ENCODE measurements at places on chromosomes 1 and 21.

- DNase-seq: peak; percentile 51
Measured at GRCh38 chr1:244273845-244274619, 177.7 kb downstream of the ADSS2 start.

DNA sequence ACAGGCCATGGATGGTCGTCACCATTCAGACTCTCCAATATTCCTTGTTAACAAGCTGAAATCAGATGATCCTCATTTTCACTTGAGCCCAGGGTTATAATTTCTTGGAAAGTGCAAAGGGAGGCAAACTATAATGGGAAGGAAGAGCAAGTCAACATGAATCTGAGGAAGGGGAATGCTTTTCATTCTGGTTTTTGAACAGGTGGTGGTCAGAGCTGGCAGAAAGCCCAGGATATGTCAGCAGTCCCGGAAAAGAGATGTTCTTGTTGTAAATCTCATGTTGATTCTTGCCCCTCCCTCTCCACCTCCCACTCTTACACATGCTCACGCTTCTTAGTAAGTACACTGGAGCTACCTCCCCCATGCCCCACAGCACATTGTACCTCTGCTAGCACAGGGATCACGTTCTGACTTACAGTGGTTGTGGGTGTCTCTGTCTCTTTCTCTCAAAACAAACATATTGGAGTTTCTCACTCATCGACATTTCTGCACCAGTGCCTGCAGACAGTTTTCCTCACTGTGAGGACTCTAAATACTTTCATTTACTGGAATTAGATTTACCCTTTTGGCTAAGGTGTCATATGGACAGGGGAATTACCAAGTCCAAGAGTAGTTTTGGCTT lies 77.6 kb downstream of the XCL2 start:
- peak; percentile 25 for DNase-seq

- no peak for DNase-seq
Measured at GRCh38 chr1:91427741-91428140, 23.1 kb upstream of the HFM1 start.

- DNase-seq: no peak
Measured at GRCh38 chr1:160621633-160622413, 25.0 kb downstream of the SLAMF1 start.

- DNase-seq: no peak
Measured at GRCh38 chr1:227774051-227774731, 39.0 kb downstream of the SNAP47 start.

- DNase-seq: no peak
Measured at GRCh38 chr1:109771712-109772657, 8.3 kb upstream of the EPS8L3 start.

- DNase-seq: no peak
Measured at GRCh38 chr1:29577512-29577911, 341.2 kb downstream of the PTPRU start.

DNA sequence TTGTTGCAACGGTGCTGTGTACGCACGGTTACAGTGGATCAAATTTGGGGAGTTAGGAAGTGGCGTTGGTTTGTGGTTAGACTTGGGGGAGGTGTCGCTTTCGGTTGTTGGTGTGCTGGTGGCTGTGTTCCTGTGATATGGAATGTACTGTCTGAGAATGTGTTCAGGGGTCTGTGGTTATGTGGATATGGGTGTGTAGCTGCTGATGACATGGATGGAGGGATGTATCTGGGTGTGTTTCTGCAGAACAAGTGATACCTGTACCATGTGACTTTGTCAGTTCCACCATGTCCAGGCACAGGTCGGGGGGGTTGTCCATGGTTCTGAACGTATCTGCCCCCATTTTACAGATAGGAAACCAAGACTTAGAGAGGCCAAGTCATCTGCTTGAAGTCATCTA lies 22.7 kb downstream of the PAX7 start:
- no peak for DNase-seq

- DNase-seq: no peak
Measured at GRCh38 chr1:172588296-172589291, 55.6 kb downstream of the SUCO start.

DNA sequence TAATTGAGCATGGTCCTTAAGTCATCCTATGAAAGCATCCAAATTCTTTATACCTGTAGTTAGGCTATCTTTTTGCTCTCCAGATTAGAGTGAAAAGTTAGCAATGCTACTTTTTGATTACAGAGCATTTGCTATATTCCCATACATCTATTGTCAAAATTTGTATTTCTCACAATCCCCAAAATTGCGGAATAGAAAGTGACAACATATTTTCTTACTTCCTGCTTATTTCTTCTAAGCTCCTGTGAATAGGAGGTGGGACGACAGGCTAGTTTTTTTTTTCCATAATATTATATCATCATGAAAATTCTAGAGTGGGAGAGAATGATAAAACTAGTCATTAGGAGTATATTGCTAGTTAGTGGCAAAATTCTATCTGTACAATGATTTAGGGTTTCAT lies 264.0 kb upstream of the DPYD start:
- DNase-seq: no peak

DNA sequence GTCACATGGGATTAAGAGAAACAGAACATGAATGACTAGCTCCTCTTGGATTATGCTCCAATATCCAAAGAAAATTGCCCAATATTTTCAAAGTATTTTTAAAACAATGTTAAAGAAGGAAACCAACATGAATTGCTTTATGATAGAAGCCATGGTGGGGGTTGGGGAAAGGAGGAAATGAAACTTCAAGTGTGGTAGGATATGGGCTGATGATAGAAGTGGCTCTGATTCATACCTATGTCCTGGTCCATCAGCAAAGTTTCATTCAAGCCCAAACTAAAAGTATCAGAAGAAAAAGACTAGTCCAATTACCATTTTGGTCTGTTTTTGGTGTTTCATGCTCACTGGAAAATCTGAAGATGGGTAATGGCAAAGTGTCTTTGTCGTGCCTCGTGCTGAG lies 104.2 kb upstream of the PROX1 start:
- no peak for DNase-seq

GRCh38 chr1:8092657-8093056 lies 66.5 kb upstream of the ERRFI1 start:
- no peak for DNase-seq

DNA sequence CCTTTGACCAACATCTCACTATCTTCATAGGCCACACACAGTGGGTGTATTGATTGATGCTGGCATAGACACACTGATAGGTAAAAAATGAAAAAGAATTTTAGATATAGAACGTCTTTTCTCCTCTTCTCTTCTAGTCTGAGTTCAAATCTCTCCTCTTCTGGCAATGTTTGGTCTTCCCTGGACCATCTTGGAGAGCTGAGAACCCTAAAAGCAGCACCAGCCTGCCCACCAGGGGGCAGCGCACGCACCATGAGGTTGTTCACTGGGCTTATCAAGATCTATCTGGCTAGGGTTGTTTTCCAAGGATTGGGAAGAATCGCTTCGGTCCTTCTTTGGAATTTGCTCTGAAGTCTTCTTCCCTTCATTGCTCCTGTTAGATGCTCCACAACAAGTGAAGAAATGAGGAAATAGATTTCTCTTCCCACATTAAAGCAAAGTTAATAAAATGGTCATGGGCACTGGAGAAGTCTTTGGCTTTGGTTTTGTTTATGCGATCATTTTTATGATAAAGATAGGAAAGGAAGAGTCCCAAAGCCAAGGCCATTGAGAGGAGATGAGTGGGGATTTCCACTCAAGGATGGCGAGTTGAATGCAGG lies 104.0 kb upstream of the OLIG2 start:
- DNase-seq: peak; percentile 32

- peak; percentile 45 for DNase-seq
Measured at GRCh38 chr1:147168626-147169058, 3.6 kb downstream of the PRKAB2 start.

GRCh38 chr1:184270556-184270955 lies 116.3 kb upstream of the C1orf21 start:
- DNase-seq: no peak

- DNase-seq: no peak
Measured at GRCh38 chr1:176576670-176577069, 113.7 kb downstream of the PAPPA2 start.

DNA sequence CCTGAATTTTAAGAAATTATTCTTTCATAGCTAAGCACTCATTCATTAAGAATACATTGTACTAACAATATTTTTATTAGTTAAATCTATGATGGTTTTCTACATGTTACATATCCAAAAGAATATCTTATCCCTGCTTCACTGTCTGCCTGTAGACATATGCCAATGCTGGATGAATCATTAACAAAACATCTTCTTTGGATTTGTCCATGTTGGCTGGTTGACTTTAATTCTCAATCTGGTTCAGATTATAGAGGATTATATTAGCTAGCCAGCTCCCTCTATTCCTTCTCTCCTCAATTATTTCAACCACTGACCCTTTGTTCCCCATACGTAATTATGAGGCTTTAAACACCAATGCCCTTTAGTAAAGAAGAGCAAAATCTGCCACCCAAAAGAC lies 138.9 kb upstream of the DMRTA2 start:
- DNase-seq: no peak

DNA sequence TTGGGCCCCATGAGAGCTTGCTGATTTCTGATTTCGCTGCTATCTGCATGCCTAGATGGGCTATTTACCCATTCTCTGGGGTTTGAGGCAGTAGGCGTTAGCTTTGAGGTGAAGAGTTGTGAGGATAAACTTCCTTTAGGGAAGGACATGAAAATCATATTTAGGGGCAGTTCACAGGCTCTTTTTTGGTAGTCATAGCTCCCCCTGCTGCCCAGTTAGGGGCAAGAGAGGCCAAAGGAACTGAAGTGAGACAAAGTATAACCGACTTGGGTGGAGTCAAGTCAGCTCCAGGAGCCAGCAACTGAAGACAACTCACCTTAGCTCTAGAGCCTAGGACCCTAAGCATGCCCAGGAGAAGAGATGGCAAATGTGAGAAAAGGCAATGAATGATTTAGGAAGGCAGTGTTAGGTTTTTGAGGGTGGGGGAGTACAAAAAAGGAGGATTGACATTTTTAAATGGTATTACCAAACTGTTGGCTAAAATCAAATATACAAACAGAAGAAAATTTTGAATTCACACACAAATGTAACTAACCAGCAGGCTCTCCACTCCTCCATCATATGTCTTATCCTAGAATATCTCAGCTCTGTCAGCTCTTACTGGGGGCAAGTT lies 625.2 kb downstream of the LMO4 start:
- DNase-seq: peak; percentile 35

DNA sequence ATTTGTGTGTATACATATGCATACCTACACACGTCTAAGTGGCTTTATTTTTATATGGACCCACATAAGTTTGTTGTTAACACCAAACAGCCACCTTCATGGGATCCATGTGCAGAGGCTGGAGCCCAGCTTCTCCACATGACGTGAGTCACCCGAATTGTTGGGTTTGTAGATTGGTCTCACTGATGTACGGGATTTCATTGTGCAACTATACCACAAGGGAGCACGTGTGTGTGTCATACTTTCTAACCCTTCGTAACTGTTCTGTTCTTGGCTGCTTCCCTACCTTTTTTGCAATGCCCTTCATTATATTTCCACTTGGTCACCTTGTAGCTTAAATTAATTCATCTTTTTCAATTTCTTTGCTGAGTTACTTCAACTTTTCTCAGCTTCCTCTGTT lies 21.0 kb downstream of the SPRTN start:
- no peak for DNase-seq

DNA sequence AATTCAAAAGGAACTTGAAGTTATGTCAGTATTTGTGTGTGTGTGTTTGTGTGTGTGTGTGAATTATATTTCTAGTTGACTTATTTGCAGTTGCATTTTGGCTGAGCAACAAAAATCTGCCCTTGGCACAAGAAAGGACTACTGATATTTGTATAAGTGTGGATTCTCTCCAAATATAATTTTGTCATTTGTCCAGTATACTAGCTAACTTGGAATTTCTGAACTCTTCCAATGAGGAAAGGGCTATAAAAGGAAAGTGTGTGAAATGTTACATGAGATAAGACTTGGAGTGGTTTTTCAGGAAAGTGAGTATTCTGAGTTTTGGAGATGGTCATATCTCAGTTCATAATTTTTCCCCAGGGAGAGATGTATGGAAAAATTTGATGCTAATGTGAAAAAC lies 1384.1 kb upstream of the B3GALT2 start:
- DNase-seq: no peak

DNA sequence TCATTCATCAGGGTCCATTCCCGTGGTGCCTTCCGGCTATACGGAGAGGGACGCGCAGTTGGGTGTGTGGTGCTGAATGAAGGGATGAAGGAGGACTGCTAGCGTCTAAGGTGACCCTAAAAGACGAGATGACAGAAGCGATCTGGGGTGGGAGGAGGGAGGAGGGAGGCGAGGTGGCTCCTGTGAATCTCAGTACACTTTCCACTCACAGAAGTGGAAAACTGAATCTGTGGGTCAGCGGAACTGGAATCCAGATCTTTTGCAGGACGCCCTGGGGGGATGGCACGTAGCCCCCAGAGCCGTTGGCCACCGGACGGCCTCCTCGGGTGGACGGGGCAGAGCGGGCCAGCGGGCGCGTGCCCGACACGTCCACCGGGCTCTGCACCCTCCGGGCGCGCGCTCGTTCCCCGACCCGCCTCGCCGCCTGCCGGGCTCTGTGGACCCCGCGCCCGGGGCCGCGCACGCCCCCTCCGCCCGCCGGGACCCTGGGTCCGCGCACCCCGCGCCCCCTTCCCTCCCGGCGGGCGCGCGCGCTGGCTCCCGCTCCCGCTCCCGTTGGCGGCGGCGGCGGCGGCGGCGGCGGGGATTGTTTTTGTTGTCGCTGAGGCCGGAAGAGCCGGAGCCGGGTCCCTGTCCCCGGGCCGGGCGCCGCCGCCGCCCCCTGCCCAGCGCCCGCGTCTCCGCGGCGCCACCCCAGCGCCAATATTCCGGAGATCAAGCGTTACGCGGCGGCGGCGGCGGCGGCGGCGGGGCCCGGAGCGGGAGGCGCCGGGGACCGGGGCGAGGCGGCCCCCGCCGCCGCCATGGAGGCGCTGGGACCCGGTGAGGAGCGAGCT lies at the start of gene AGO4:
TSS of gene AGO4 (plus strand) at position 403 of the 836 bp plus-strand sequence. CDS start at position 804, 401 bp downstream.
- DNase-seq: no peak

GRCh38 chr21:25942135-25942534 lies 207.4 kb downstream of the GABPA start:
- DNase-seq: no peak

- no peak for DNase-seq
Measured at GRCh38 chr1:162732566-162733335, 57.8 kb upstream of the HSD17B7 start.

DNA sequence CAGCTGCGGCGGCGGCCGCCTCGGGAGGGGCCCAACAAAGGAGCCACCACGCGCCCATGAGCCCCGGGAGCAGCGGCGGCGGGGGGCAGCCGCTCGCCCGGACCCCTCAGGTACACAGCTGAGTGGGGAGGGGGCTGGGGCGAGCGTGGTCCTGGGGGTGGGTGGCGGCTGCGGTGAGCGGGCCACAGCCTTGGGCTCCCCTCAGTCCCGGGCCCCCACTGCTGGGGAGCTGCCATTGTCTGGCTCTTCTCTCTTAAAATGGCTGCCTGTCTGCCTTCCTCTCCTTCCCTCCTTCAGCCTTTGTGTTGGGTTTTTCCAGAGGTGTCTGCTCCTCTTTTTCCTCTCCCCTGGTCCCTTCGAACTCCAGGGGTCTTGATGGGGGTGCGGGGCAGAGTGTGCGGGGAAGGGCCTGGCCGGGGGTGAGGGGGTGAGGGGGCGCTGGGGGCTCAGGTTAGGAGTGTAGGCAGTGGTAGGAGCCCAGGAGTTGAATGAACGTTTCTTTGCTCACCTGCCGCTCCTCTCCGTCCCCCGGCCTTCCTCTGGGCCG lies 1.7 kb downstream of the ARID1A start:
- no peak for DNase-seq
